OCI-LY7 (cell line): ENCODE measurements at places on chromosomes 2 and 18.
A peak's percentile ranks its signal among the peaks of the same experiment; 100 is the strongest.

GRCh38 chr2:240554767-240555493 lies 2.9 kb downstream of the ANKMY1 start:
- DNase-seq: no peak

GRCh38 chr2:95353613-95354468 lies 48.7 kb upstream of the FAHD2A start:
- no peak for DNase-seq

- DNase-seq: no peak
These were observed 44.6 kb downstream of the EMX1 start for GRCh38 chr2:72961853-72962468.

- no peak for DNase-seq
These were observed 213.8 kb downstream of the BCL2 start for GRCh38 chr18:63105636-63106316.

DNA sequence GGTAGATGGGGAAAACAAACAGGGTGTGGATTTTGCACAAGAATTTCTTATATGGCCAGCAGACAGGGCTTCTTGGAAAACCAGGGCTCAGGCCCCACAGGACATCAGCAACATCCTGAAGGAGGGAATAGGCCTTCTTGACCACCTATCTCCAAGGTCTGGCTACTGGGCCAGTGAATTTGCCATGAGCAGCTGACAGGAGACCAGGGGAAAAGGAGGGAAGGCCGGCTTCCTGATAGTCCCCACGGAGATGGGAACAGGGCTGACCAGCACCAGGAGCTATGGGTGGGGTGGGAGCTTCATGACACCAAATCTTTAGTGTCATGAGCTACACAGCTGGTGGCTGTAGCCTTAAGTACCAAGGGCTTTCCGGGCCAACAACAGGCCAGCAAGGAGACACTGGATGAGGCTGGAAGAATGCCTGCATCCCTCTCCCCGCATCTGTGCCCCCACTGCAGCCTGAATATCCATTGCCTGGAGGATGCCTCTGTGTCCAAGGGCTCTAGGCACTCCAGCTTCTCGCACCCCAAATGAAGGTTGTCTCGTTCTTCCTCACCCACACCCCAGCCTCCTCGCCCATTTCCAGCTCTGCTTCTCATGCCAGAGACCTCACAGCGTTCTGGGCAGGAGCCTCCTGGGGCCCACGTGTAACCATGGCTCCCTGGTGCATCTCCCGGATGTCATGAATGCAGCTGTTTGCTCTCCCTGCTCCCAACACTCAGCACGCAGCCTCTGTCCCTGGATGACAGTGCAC lies 74.8 kb downstream of the EMX1 start:
- DNase-seq: no peak

DNA sequence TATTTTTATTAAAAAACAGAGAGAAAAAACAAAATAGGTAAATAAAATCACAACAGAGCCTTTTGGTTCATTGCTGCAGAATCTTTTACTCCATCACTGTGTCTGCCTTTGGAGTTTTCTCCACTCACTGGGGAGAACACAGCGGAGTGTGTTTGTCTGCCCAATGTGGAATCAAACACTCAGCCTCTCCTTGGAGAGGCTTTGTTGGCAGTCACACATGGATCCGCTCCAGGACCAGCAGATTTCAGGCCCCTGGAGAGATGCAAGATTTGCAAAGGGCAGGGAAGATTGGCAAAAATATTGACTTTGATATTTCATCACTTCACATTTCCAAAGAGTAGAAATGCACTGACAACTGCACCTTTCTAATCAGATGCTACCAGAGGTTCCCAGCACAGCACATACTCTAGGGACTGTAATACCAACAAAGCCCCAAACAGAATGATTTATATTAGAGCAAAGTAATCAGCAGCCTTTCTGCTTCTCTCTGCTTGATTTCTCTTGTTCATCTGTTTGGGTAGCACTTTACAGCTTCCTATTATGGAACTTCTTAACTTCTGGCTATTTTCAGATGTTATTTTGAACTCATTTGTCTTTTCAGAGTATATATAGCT lies 1898.8 kb upstream of the PIK3C3 start:
- DNase-seq: no peak

GRCh38 chr2:103174711-103175110 lies 412.9 kb downstream of the TMEM182 start:
- DNase-seq: no peak

DNA sequence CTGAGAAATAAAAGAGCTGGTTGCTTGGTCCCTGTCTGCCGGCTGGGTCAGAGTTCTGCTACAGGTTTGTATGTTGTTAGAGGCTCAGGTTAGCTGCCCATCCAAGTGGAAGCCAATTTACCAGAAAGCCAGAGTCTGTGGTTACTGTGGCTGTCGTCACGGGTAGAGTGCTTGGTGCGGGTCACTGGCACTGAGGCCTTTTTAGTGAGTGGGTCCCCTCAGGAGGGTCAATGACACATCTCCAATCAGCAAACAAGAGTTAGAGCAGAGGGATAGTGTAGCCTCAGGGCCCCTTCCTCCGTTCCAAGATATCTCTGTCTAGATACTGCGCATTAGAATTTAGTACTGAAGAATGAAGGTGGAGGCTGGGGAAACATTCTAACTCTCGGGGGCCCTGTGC lies 41.2 kb downstream of the CTIF start:
- DNase-seq: no peak

GRCh38 chr2:136206613-136207012 lies 88.7 kb upstream of the CXCR4 start:
- DNase-seq: peak; percentile 100

DNA sequence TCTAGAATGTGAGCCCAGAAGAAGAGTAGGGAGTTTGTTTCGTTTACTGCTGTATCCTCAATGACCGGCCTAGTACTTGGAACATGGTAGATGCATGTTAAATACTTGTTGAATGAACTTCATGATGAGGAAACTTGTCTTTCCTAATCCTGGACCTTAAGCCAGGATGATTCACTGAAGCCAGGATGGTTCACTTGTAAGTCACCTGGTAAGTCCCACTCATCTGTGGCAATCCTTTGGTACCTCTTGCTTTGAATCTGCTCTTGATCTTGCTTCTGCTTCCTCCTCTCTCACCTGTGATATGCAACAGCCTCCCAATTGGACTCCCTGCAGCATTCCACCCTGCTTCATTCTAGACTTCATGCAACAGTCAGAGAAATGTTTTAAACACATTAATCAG lies 43.6 kb downstream of the QPCT start:
- no peak for DNase-seq

GRCh38 chr2:122864728-122865127 lies 1109.3 kb downstream of the TSN start:
- no peak for DNase-seq

- no peak for DNase-seq
These were observed 136.0 kb upstream of the GLI2 start for GRCh38 chr2:120599656-120600055.

GRCh38 chr2:120103723-120104467 lies 91.0 kb downstream of the EPB41L5 start:
- no peak for DNase-seq

GRCh38 chr2:128372621-128373341 lies 54.1 kb upstream of the HS6ST1 start:
- no peak for DNase-seq
